ENCODE measurements at places on chromosomes 1 and 21.
A peak's percentile ranks its signal among the peaks of the same experiment; 100 is the strongest.

DNA sequence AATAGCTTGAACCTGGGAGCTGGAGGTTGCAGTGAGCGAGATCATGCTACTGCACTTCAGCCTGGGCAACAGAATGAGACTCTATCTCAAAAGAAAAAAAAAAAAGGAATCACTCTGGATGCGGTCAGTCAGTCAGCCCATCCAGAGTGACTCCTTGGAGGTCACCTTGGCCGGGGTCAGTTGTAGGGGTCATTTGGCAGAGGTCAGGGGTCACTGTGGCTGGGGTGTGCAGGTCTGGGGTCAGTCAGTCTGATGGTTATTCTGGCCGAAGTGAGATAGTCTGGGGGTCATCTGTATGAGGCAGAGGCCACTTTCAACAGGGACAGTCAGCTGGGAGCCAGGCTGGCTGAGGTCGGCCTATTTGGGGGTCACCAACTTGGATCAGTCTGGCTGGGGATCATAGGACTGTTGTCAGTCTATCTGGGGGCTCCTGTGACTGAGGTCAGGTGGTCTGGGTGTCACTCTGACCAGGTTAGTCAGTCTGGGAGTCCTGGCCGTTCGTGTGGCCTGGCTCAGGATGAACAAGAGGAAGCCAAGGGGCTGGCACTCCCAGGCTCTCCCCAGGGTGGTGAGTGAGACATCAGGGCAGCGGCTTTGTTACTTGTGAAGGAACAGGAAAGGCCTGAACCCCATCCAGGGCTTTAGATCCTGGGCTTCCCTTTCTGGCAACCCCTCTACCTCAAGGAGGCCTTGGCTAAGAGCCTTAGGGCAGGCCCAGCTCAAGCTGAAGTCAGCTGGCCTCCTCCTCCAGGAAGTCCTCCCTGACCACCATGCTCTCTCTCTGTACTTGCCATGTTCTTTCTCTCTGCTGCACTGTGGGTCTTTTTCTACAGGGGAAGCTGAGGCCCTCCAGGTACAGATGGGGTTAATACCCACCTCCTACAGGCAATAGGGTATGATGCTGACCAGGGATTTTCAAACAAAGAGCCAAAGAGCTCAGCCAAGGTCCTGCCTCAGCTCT lies 15.1 kb downstream of the PTPRU start:
- no peak for DNase-seq

DNA sequence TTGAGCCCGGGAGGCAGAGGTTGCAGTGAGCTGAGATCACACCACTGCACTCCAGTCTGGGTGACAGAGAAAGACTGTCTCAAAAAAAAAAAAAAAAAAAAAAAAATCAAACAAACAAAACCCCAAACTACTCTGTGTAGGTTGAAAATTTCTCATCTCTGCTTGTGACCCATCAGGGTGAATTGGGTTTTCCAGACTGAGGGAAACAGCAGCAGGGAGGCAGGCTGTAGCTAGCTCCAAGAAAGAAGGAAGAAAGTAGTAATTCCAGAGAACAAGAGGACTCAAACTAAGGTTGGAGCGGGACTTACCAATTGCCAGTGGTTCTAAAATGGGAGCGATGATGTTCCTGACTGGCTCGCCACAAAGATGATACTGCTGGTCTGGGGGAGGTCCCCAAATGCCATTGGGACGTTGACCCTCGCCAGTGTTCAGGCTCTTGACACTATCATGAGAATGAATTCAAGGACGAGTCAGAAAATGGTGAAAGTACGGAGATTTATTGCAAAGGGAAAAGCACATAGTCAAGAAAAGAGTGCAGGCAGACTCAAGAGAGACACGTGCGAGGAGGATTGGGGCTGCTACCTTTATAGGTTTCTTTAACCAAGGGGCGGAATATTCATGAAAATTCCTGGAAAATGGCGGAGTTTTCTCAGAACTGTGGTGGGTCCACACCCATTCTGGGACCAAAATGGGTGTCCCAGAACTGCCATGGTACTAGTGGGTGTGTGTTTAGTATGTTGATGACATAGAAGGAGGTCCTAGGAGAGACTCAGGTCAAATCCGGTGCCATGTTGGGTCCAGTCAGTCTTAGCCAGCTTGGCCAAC lies 13.4 kb downstream of the AADACL4 start:
- no peak for DNase-seq

- DNase-seq, result no peak
Observed at GRCh38 chr1:155301342-155301841, at the start of gene PKLR. Gene PKLR, minus strand, starts transcription at chr1:155301438. Its CDS starts 43 bp downstream, at chr1:155301395.

DNA sequence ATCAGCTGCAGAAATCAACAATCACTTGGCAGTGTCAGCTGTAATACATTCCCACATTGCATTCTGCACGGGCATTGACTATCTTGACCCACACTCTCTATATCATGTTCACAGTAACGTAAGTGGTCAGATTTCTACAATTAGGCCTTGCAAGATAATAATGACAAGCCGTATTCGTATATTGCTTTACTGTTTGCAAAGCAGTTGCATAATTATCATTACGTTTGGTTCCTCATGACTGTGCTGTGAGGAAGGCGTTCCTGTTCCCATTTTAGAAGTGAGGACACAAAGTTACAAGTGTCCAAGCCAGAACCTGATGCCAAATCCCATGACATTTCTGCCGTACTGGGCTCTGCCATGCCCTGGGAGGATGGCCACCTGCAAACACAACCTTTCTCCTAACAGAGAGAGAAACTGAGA lies 53.5 kb upstream of the TARBP1 start:
- peak; percentile 90 for DNase-seq

DNA sequence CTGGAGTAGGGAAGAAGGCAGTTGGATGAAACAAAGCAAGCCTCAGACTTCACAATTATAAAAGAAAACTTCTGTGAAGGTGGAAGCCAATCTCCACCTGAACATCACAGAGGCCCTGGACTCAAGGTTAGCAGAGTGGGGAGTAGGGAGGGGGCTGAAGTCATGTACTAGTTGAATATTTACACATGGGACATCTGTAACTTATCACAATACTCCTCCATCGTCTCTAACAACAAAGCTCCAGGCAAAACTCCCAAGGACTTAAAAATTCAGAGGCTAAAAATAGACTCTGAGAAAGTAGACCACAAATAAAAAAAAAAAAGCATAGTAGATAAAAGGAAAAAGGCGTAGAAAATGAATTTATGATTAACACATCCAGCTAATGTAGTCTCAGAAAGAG lies 326.3 kb upstream of the PKN2 start:
- no peak for DNase-seq

GRCh38 chr1:160662910-160663309 lies 16.1 kb upstream of the SLAMF1 start:
- DNase-seq, result no peak
